ENCODE measurements at places on chromosomes 2 and 18.

GRCh38 chr18:32777049-32777448, 4.2 kb upstream of the KLHL14 start:
- no peak for DNase-seq

DNA sequence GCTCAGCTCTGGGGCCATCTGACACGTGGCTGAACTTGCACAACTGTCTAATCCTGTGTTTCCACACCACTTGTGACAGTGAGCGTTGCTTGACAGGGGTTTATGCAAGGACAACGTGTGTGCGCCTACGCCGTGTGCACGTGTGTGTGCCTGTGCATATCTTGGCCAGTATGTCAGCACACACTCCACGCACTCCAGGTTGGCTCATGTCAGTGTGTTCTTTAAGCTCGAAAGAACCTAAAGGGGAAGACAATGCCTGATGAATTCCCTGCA, 85.6 kb upstream of the SALL3 start:
- DNase-seq, result no peak

DNA sequence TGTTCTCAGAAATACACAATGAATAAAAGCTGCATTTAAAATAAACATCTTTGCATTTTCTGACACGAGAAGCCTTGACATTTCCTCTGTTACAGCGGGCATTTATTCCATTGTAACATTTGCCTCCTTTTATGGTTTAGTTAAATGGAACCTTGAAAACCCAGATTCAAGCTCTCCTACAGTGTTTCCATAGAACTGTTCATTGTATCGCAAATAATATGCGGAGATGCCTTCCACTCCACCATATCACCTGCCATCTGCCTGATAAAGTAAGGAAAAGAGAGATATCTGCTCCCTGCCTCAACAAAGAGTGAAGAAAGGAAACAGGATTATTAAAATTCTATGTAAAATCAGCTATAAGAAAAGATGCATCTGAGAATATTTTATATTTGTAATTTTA, 69.8 kb downstream of the CDH19 start:
- DNase-seq, result no peak

GRCh38 chr2:104487366-104487765, 366.5 kb upstream of the POU3F3 start:
- DNase-seq, result no peak

GRCh38 chr2:216974321-216975302, 114.7 kb upstream of the TNP1 start:
- DNase-seq, result no peak

- no peak for DNase-seq
These were observed 178.1 kb downstream of the SLC8A1 start for GRCh38 chr2:40273734-40274182.

Measured in HEK293T (cell line).